ENCODE measurements at places on chromosomes 7 and 10. TPM values are rescaled to one million over a fixed set of nuclear protein-coding genes. Genes with fewer than 3 reads are reported as not detected.
A peak's percentile ranks its signal among the peaks of the same experiment; 100 is the strongest.

The PNLIPRP1 gene
- total RNA-seq = not detected

The BLOC1S2 gene
- total RNA-seq = 85.3 TPM

The TRDMT1 gene
- 5.2 TPM for total RNA-seq

The PON1 gene
- not detected for total RNA-seq

The CADPS2 gene
- total RNA-seq = 17.2 TPM

The GJD4 gene
- not detected for total RNA-seq

The RPS24 gene
- total RNA-seq = 5,055 TPM

The TMEM213 gene
- not detected for total RNA-seq

The CAMK2G gene
- 16.7 TPM for total RNA-seq

The ADCY1 gene
- 2.3 TPM for total RNA-seq

The ITGA8 gene
- not detected for total RNA-seq

The POLL gene
- 17.5 TPM for total RNA-seq

The TRUB1 gene
- total RNA-seq = 59.4 TPM

The NET1 gene
- total RNA-seq = 39.5 TPM

The CALD1 gene
- 39.9 TPM for total RNA-seq

The PLCE1 gene
- total RNA-seq = 0.32 TPM

The GPR158 gene
- total RNA-seq = 0.06 TPM

- DNase-seq = no peak
These were observed 1396.8 kb upstream of the LRRTM3 start for GRCh38 chr10:65528986-65529385.

DNA sequence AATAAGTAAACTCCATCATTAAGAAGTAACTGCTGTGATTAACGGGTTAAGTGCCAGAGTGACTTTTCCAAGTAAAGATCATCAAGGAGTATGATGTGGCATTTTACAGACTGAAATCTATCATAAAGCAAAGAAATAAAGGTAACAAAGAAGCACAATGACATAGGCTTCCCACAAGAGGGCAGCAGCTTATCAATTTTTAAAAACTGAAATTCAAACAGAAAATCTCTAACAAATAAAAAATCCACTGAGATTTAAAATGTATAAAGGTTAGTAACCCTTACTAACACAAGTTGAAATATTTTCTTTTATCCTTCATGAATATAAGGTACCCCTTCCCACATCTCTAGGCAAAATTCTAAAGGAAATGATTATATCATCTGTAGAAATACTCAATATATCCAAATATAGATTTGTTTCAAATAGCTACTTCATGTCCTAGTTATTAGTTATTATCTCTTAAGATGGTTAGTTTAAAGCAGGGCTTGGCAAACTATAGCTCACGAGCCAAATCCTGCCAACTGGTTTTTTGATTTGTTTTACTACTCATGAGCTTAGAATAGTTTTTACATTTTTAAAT, 29.2 kb downstream of the FAM3C start:
- peak; percentile 30 for DNase-seq

GRCh38 chr7:78148166-78148894, 349.8 kb downstream of the PHTF2 start:
- no peak for DNase-seq

- no peak for DNase-seq
These were observed 56.7 kb downstream of the BMPR1A start for GRCh38 chr10:86813101-86813500.

DNA sequence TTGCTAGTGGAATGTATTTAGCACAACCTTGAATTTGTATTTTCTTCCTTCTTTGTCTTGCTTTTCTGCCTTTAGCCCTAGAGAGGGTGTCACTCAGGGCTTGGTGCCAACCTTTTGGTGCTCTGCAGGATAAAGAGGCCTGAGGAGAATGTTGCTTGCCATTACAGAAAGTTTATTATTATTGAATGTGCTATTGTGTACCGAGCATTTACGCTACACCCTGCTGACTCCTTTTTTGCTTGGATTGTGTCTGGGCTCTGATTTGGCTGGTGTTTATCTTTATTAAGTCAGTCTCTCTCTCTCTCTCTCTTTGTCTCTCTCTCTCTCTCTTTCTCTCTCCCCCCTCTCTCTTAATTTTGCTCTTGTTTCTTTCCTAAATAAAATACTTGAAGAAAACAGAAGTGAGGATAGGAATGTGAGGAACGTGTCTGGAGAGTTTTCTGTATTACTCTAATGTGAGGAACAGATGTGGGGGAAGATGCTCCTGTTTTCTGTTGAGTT, 284.4 kb upstream of the PHYHIPL start:
- DNase-seq = no peak

GRCh38 chr7:42642699-42643098, 269.2 kb downstream of the C7orf25 start:
- no peak for DNase-seq

DNA sequence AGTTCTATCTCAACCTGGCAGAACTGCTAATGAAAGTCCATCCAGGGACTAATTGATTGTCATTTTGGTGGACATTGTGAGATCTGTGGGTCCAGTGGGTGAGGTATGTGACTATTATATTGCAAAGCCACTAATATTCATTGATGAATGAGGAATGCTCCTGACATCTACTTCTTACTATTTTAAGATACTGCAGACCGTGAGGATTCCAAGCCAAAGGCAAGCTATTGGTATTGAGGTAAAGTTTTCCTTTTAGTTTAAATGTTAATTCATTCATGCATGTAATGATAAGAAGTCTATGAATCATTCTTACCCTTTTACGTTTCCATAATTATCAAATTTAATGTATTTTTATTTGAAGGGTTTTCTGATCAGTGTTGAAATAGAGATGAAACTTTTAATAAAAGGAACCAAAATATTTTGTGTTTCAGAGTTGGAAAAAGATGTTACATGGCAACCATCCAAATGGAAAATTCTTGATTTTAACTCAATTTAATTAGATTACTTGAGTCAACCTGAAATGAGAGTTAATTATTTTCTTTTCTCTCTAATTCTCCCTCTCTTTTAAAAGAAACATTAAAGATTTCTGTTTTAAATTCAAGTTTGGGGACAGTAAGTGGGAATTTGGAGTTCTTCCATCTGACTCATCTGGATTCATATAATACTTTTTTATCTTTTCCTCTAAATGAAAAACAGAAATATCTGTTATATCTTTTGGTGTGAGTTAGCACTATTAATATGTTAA, 39.6 kb downstream of the NUP205 start:
- no peak for DNase-seq

- DNase-seq = no peak
These were observed 459 bp downstream of the SUGCT start for GRCh38 chr7:40135317-40135610.

DNA sequence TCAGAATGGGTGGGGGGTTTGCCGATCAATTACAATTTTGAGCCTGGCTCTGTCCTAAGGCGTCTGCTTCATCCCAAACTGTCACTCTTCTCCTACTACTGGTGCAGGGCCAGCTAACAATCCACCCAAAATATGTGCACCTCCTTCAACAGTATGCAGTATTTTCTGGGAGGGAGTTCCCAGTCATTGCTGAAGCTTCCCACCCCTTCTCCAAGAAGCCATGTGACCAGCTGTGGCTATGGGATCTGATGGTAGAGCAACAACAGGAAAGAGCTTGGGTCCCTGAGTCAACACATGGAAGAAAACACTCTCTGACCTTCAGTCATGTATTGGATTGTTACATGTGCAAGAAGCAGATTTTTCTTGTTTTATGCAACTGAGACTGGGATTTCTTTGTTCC, 185.7 kb upstream of the GHITM start:
- DNase-seq = no peak

- DNase-seq = no peak
These were observed 125.7 kb upstream of the NPS start for GRCh38 chr10:127423218-127423915.

DNA sequence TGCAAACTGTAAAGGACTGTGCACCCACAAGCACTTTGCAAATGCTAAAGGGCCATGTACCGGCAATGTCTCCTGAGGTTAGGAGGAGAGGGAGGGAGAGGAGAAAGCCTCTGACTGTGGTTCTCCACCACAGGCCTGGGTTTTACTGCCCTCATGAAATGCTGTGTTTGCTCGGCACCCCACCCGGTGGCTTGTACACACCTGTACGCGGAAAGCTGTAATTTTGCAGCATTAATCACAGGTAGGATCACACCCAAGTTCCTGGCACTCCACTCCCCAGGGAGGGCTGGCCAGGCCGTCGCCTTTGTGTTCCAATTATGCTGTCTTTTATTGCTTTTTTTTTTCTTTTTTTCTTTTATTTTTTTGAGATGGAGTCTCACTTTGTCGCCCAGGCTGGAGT, 78.5 kb upstream of the MYL10 start:
- no peak for DNase-seq

GRCh38 chr7:7002418-7003062, 176.5 kb upstream of the CCZ1B start:
- DNase-seq = no peak

DNA sequence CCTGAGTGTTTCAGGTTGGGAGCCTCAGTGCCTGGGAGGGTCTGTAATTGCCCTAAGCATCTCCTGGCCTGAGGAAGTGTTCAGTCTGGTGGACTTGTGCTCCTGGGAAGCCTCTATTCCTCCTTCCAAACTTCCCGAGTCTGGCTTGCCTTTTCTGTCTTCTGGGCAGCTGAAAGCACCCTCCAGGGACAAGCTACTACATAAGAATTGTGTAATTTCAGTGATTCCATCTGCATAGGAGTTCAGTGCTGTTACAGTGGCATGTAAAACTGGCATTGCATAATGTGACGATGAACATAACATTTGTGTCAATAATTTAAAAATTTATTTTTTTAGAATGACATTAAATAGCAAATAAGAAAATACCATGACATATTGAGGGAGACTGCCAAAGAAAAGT, 109.3 kb downstream of the AOAH start:
- DNase-seq = no peak

GRCh38 chr7:129468087-129468486, 33.9 kb downstream of the STRIP2 start:
- DNase-seq = no peak

- DNase-seq = no peak
These were observed 74.1 kb downstream of the GTF2IRD1 start for GRCh38 chr7:74527842-74528241.

DNA sequence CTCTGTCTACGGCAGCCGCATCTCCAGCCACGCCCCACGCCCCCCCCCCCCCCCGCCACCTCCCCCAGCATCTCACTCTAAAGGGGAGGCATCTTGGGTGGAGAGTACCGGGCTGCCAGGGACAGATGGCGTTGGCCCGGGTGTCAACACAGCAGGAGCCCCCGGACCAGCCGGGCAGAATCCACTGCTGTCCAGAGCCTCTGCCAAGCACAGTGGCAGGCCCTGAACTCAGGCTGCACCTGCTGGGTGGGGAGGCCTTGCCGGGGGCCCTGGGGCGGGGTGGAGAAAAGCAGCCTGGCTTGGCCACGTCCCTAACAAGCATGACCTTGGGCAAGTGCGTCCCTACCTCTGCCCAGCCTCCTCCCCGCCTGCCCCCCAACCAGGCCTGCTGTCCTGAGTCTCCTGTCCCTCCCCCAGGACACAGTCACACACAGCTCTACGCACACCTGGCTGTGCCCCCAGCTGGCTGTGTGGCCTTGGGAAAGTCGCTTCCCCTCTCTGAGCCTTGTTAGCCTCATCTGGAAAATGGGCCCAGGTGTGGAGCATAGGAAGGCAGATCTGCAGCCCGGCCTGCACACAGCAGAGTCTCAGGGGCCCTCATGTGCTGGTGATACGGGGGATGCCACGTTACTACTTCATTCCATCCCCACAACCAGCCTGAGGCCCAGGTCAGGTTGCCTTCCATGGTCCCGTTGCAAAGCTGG, 45.2 kb downstream of the MICALL2 start:
- DNase-seq = no peak

GRCh38 chr10:29486433-29486832, 148.3 kb downstream of the SVIL start:
- no peak for DNase-seq

DNA sequence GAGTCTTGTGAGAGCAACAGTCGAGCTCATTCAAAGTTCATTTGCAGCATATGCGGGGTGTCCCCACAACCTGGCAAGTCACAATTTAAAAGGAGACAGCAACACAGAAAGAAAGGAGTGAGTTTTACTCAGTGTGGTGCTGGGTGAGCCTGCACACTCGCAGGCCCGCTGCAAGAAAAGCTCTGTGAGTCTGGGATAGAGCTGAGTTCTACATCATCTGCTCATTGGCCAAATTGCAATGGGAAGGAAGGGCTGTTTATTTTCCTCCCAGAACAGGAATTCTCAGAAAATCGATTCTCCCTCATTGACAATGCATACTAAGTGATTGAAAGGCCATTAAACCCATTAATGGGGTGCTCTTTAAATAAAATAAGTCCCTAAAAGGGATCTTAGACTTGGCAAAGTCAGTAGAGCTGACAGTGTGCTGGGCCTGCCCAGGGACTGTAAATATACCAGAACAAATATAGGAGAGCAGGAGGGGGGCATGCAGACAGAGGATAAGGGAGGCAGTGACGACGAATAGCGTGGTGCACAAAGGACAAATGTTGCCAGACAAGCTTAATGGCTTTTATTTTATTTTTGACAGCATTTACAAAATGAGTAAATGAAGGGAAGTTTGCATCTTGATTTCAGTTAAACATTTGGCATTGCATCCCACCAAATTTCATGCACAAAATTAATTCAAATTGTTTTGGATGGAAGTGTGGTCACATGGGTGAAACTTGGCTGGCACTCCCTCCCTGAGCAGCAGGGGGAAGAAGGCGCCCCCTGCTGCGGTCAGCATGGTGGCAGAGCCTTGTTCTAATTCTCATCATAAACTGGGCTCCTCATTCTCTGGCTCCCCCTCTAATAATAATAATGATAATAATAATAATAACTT, 215.7 kb downstream of the SNX10 start:
- no peak for DNase-seq

DNA sequence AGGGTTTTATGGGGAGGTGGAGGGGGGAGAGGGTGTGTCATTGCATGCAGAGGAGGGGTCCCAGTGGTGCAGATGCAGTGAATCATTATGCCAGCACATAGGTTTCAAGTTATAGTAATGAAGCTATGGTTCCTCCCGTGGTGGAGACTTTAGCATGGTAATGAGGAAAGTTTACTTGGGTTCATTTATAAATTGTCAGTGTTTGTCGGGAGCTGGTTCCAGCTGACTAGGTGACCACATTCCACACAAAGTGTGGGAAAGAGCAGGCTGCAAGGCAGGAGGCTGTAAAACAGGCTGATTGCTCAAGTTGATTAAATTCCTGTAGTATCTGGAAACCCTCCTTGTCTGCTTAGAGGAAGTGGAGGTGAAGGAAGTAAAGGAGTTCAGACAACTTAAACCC, 78.9 kb downstream of the SRI start:
- no peak for DNase-seq

GRCh38 chr10:62471711-62472110, 97.5 kb downstream of the ZNF365 start:
- no peak for DNase-seq
